ENCODE measurements at places on chromosomes 3 and 15.

DNA sequence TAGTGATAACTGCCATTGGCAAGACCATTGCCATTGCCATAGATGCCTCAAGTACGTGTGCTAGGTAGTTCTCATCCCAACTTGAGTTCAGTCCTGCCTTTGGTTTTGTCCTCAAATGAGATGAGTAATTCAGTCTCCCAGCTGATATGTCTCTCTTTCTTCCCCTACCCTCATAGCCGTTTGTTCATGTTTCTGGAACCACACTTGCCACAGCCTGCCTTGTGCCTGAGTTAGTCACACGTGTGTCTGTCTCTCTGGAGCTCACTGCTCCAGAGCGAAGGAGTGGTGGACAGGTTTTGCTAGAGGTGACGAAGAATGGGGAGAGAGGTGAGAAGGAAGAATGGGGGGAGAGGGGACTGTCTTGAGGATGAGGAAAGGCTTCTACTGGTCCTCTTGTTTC lies 88.0 kb upstream of the IGF1R start:
- no peak for DNase-seq

GRCh38 chr3:10263646-10264363 lies 15.5 kb downstream of the TATDN2 start:
- no peak for DNase-seq

DNA sequence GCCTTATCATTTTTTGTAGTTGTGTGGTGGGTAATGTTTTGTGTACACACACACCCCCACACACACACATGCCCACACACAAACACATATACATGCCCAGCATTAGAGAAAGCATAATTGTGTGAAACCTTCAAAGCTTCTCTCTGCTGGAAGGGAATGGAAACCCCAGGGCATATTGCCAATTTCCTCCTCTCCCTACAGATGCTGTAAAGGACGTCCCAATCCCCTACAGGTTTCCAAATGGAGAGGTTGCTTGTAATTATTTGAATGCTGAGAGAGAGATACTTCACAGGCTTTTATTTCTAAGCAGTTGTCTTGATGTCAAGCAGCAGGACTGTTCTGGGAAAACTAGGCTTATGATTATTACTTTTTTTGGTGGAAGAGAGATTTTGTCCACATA lies 23.0 kb upstream of the CCK start:
- no peak for DNase-seq

GRCh38 chr3:154428286-154429206 lies 1.4 kb downstream of the GPR149 start:
- no peak for DNase-seq

DNA sequence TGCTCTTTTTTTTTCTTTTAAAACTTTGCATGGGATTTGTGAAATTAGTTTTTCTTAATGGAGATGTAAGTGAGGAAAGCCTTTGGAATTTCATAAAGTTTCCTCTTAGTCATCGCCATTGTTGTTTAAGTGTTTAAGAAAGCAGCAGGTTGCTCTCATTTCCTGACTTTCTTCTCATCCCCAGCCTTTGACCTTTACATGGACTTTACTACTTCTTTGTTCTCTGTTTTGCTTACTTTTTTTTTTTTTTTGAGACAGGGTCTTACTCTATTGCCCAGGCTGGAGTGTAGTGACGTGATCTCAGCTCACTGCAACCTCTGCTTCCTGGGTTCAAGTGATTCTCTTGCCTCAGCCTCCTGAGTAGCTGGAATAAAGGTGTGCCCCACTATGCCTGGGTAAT lies 38.6 kb downstream of the FBXL2 start:
- no peak for DNase-seq

DNA sequence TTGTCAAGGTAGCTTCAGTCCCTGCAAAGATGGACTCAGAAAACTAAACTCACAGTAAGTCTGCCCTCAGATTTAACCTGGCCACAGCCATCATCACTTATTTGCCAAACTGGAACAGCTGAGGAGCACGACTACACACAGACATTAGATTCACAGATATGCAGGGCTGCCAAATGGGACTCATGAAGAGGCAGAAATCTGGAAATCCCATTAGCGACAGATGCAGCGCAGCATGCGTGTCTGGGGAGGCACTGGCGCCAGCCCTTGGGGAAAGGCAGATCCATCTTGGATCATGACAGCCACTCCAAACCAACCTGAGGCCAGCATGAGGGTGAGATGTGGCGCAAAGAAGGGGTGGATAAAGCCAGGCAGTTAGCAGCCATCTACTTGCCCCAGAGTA lies 160.7 kb upstream of the TSC22D2 start:
- no peak for DNase-seq

DNA sequence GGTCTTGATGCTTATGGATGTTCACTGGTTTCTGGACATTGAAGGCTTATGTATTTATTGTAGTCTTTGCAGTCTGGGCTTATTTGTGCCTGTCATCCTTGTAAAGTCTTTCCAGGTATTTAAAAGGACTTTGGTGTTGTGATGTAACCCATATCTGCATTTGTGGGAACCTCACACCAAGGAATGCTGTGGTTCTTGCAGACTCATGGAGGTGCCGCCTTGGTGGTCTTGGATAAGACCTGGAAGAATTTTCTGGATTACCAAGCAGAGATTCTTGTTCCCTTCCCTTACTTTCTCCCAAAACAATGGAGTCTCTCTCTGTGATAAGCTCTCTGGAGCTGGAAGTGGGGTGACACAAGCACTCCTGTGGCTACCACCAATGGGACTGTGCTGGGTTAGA lies 363.5 kb upstream of the NECTIN3 start:
- DNase-seq = no peak
